Activated naive CD4-positive, alpha-beta T cell treated with Interleukin-2 at 50 U/mL for 16 hours (primary cell): ENCODE measurements at places on chromosomes 3 and 15.
A peak's percentile ranks its signal among the peaks of the same experiment; 100 is the strongest.

GRCh38 chr3:153957421-153957820 is 163.8 kb upstream of the ARHGEF26 start:
- DNase-seq: no peak

- DNase-seq: no peak
Measured at GRCh38 chr3:56622381-56622780, 60.7 kb downstream of the TASOR start.

- DNase-seq: no peak
Measured at GRCh38 chr3:134852893-134853351, 57.9 kb downstream of the EPHB1 start.

DNA sequence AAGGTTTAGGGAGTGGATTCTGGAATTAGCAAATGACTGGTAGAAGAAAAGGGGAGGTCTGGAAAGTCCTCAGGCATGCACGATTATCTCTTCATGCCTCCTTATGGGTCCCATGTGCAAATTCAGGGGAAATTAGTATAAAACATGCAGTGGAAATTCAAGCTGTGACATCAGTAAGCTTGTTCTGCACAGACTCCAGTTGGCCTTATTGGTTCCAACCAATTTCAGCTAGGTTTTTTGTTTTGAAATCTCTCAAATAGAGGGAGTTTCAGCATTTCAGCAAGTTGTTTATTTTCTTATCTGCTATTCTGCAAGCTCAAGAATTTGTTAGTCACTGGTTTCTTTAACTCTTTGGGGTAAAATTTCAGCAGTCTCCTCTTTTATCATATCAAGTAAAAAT is 774 bp upstream of the TMCO5A start:
- no peak for DNase-seq

GRCh38 chr15:83431521-83431920 is 15.6 kb upstream of the SH3GL3 start:
- DNase-seq: no peak

- no peak for DNase-seq
Measured at GRCh38 chr3:136277115-136277514, 27.0 kb downstream of the PCCB start.

GRCh38 chr3:42180901-42181300 is 85.1 kb downstream of the CCK start:
- no peak for DNase-seq

DNA sequence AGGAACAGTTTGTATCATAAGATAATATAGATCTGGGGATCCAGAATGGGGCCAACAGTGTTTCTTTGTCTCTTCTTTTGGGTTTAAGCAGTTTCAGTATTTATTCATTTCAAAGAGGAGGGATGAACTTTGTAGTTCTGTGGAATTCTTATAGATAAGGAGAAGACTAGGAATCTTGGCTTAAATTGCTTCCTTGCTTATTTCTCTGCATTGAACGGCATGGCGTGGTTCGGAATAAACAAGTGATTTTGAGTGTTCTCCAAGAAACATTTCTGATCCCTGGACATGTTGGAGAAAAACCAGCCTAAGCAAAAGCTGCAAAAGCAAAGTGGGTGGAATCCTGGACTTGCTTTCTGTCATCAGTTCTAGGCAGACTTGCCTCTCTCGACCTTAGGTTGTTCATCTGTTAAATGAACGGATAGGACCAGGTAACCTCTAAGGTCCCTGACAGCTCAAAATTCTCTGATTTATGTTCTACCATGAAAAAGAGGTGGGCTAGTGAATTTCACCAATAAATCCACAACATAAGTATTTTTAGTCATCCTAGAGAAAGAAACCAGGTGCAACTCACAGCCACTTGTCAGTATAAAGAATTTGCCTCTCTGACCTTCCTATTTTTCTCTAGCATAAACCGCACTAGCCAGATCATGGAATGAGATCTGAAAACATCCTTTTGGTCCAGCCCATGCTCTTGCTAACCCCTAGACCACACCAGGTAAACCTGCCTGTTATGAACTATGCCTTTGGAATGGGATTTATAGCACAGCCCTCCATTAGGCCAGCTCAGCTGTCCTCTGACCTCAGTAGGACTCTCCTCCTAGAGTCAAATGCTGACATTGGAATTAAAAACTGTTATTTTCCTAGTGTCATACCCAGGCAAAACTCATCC is 78.8 kb downstream of the CLDN11 start:
- DNase-seq: no peak

DNA sequence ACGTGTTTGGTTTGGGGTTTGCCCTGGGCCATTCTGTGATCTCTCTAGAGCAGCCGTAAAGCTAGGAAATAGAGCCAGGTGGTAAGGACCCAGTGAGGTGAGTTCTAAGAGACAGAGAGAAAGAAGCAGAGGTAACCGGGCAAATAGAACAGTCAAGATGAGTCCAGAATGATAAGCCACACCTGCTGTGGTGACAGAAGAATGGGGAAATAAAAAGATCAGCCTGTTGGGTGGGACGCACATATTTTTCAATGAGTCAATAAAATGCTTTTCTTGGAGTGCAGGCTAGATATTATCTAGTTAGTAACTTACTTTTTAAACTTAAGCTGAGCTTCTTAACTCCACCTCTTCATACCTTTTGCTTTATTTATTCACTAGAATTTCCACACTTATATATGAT is 135.0 kb downstream of the NFKBIZ start:
- DNase-seq: no peak

DNA sequence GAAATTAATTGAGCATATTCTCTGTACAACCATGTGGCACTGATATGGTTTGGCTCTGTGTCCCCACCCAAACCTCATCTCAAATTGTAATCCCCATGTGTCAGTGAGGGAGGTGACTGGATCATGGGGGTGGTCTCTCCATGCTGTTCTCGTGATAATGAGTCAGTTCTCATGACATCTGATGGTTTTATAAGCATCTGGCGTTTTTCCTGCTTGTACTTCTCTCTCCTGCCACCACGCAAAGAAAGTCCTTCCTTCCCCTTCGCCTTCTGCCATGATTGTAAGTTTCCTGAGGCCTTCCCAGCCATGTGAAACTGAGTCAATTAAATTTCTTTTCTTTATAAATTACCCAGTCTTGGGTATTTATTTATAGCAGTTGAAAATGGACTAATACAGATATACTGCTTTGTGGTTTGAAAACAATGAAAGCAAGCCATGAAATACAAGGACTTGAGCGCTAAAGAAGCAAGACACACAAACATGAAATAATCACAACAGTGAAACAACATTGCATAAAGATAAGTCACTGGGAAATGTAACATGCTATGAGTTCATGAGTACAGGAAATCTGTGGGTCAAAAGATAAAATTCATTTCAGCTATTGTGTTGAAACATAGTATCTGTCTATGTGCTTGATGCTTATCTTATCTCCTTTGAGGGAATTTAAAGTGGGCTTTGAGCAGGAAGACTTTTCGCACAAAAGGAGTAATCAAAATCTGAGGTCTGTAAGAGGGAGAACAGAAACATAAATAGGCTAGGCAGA is 288.7 kb downstream of the GBE1 start:
- no peak for DNase-seq

GRCh38 chr15:88624156-88624970 is 3.2 kb downstream of the AEN start:
- peak; percentile 40 for DNase-seq

DNA sequence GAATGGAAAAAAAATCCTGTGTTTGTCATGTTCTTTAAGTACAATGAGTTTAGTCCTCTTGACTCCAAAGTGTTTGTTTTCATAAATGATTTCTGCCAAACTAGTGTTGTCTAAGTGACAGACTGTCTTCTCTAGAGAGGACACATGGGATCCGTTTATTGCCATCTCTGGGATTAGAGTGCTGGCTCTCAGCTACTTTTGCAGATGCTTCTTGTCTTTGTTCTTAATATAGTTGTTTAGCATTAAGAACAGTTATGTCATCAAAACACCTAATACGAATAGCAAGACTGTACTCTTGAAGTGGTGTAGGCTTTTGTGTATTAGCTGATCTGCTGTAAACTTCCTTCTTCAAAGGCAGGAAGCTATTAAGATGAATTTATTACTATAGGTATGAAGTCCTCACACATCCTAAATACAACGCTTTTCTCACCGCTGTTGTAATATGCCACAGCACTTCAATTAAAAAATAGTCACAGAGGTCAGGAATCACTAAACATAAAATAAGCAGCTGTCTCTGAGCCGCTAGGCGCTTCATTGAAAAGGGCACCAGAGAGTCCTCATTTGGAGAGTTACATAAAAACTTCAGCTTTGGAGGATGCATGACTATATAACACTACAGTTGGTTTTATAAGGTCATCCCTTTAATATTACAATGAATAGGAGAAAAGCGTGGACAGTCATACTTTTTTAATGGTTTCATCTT is 128.3 kb upstream of the ZNF385D start:
- DNase-seq: no peak

GRCh38 chr3:126850370-126851085 is 132.4 kb upstream of the PLXNA1 start:
- no peak for DNase-seq

- DNase-seq: no peak
Measured at GRCh38 chr3:47086071-47086470, 77.8 kb downstream of the SETD2 start.

DNA sequence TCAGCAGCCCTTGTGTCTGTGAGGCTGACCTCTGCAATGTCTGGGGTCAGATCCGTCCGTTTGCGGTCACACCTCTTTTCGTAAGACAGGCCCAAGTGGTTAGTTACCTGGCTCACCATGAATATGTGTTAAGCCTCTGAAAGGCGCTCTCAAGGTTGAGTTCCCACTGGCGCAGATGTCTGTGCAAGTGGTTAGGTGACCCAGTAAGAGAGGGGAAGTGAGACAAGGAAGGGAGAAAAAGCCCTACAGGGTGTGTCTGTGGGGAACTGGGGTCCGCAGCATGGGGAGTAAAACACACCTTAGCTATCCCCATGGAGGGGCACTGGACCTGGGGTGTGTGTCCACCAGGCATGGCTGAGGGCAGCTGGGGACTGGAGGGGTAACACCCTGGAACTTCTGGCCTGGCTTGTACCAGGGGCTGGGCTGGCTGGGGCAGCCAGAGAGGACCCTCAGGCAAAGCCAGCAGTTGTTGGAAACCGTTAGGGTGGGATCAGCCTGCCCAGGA is 391.6 kb upstream of the PROK2 start:
- DNase-seq: no peak

DNA sequence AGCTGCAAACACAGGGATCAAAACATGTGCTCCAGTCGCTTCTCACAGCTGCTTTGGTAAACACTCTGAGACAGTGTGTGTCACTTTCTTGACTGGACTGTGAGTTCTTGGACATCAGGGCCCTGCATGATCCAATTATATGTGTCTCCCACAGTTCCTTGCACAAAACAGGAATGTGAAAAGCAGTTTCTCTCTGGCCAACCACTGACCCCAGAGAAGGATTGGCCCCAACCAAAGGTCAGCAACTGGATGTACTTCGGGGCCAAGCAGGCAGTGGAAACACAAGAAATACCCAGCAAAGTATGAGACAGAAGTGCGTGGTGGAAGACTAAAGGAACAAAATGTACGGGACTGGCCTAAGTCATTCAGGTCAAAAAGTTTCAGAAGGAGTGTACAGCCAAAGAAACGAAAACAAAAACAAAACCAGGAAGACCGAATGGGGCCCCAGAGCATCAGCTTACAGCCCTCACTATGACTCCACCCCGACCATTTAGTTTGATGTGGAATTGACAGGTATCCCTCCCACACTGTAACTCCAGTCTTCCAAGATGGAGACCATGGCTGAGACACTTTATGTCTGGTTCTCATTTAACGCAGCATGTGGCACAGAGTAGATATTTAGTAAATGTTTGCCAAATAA is 76.7 kb upstream of the LPP start:
- DNase-seq: no peak

- DNase-seq: no peak
Measured at GRCh38 chr3:178260887-178261565, 275.2 kb upstream of the KCNMB2 start.

GRCh38 chr3:139588450-139588849 is 48.9 kb upstream of the RBP1 start:
- DNase-seq: no peak

GRCh38 chr3:192516820-192517219 is 210.5 kb downstream of the FGF12 start:
- DNase-seq: no peak

- no peak for DNase-seq
Measured at GRCh38 chr3:184600685-184601377, 39.2 kb downstream of the EPHB3 start.

- DNase-seq: no peak
Measured at GRCh38 chr3:177838766-177839350, 641.6 kb upstream of the TBL1XR1 start.

DNA sequence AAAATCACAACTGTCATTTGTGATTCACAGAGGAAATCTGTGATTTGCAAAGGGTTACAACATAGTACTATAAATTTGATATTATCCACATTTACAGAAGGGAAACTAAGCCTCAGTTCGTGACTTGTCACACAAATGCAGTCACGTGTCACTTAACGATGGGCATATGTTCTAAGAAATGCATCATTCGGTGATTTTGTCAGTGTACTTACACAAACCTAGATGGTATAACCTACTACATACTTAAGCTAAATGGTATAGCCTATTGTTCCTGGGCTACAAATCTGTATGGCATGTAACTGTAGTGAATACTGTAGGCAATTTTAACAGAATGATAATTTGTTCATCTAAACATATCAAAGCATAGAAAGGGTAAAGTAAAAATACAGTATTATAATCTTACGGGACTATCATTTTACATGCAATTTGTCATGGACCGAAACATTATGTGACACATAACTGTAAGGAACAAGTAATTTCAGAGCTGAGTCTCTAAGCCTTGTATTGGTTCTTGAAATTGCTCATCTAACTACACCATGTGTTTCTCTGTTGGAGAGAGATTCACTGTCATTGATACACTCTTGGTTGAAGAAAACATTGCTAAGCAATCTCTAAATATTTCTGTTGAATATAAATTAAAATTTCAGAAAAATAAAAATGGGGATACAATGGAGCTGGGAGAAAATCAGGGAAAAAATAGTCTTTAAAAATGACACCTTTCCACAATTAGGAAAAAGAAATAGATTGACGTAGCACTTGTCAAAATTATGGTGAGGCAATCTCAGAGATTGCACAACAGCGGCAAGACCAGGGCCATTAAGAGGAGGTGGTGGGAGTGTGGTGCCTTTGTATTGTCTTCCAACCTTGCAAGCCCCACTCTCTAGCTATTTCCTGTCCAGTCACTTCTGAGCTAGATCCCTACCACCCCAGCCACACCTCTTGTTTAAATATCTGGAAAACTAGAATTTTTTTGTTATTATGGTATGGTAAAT is 645.8 kb upstream of the TBL1XR1 start:
- no peak for DNase-seq
